ENCODE measurements at places on chromosomes 12 and 14. TPM values are rescaled to one million over a fixed set of nuclear protein-coding genes. Genes with fewer than 3 reads are reported as not detected.

DNA sequence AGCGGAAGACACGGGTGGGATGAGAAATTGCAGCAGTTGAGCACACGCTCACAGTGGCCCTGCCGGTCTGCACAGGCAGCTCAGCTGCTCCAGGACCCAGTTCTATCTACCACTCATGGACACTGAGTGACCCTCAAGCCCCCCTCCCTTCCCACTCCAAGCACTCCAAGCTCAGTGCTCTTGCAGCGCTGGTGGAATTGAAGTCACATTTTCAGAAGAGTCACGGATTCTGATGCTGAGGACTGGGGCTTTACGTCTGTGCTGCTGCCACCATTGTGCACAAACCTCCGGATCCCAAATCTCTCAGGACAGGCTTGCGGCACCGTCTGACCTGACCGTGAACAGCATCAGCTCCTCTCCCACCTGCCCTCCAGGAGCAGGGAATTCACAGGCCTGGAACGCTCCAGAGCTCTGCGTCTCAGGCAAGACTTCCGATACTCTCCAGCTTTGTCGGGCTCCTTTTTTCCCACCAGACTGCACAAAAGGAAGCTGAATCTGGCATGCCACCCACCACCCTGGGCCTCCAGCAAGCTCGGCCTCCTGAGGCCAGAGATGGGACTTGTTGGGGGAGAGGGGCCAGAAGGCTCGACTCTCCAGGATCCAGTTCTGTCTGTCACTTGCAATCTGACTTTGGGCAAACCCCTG, 213.1 kb upstream of the RTL1 start:
- peaks cover 15% of the 10 kb centered on the region for H3K4me1 ChIP-seq
- H3K27ac ChIP-seq = no peak overlapping the region
- no peak overlapping the region for H3K4me3 ChIP-seq
- peak; percentile 3 for DNase-seq
- no peaks in the 10 kb centered on the region for H3K36me3 ChIP-seq
- H3K27me3 ChIP-seq = no peaks in the 10 kb centered on the region

Gene COCH
- 4.5 TPM for total RNA-seq

DNA sequence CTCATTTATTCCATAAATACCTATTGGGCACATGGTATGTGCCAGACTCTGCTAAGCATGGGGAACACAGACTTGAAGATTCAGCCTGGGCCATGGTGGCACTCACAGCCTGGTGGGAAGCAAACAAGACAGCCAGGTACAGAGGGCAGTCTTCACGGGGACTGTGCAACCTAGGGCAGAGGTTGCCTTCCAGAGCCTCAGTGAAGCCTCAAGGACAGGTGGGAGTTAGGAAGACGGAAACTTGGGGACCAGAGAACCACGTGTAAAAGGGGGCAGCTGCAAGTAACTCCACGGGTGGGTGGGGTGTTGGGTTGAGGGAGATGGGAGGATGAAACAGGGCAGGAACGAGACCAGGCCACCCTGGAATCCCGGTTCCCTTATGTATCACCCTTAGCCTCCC, 980 bp upstream of the LTBR start:
- no peaks in the 10 kb centered on the region for H3K36me3 ChIP-seq
- H3K27ac ChIP-seq = peak overlapping the region; percentile 98
- no peak for DNase-seq
- H3K4me3 ChIP-seq = peak overlapping the region; percentile 80

GRCh38 chr14:103532216-103533136, 3.5 kb downstream of the TRMT61A start:
- peaks cover 67% of the 10 kb centered on the region for H3K4me1 ChIP-seq
- H3K36me3 ChIP-seq = no peaks in the 10 kb centered on the region
- no peak for DNase-seq
- no peaks in the 10 kb centered on the region for H3K27me3 ChIP-seq

- no peak for DNase-seq
- H3K4me1 ChIP-seq = no peaks in the 10 kb centered on the region
- no peaks in the 10 kb centered on the region for H3K27me3 ChIP-seq
- H3K27ac ChIP-seq = no peak overlapping the region
- H3K4me3 ChIP-seq = no peak overlapping the region
Observed at GRCh38 chr14:76613616-76614015, 147.7 kb upstream of the VASH1 start.
